CD4-positive, alpha-beta T cell treated with Interleukin-21 for 1 hour (primary cell): ENCODE measurements at places on chromosomes 1 and 21.

GRCh38 chr1:22792396-22793160 lies 81.9 kb downstream of the EPHB2 start:
- DNase-seq, result no peak

DNA sequence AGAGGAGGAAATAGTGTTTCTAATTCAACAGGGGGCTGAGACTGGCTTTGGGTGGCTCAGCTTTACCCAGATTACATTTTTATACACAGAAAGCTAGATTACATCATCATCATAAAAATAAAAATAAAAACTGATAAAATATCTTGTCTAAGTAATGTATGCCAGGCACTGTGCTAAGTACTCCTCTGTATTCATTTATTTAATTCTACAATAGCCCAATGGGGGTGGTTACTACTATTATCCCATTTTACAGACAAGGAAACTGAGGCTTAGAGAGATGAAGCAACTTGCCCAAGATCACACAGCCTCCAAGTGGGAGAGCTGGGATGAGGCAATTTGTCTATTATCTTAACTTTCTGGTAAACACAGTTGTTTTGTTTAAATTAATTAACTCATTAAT lies 62.3 kb upstream of the ECE1 start:
- DNase-seq, result no peak

DNA sequence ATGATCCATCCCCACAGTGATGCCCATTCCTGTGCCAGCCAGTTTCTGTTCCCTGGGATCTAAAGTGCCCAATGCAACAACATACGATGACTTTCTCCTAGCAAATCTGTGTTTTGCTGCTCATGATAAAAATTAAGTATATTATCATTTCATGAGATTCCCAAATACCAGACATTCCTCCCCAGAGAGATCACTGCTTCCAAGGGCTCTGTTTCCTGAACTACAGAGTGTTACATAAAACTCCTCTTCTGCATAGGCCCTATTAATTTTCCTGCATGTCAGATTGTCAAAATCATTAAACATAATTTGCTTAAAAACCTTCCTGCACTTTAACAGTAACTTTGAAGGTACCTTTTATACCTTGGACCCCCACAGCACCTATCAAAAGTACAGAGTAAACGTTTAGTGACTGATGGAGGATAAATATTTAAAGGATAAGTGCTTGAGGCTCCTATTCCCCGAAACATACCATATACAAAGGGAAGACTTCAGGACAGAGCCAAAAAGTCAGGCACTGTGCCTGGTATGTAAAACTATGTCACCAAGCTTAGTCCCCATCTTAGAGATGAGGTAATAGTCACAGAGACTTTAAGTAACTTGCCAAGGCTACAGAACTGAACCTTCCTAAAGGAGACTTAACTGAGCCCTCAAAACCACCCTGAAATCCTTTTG lies 50.2 kb downstream of the SLC25A24 start:
- no peak for DNase-seq

DNA sequence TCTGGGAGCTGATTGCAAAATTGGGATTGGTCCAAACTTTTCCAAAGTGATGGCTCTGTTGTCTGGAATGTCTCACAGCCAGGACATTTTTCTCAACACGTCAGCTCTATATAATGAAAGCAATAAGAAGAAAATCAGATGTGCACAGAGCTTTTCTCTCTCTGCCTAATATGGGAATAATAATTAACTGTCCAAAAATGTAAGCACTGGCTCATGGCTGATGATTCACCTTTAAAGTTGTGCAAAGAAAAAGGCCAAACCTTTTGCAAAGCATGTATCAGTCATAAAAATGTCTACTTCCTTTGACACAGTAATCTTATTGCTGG lies 30.4 kb downstream of the ZNF281 start:
- no peak for DNase-seq
